ENCODE measurements at places on chromosomes 7 and 10.

DNA sequence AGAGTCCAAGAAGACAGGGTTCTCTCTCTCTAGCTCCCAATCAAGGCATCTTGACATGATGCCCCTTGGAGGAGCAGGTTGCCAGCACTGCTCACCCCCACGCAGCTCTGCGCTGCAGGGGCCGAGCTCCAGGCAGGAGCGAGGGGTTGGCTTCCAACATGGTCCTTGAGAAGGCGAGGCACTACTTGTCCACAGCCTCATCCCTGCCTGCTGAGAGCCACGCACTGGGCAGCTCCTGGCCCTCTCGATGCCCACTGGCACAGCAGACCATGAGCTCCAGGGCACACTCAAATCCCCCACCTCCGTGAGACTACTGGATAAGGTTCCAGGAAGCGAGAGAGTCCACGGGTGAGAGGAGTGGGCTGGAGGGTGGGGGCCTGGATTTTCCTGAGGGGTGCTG, 31.1 kb downstream of the RAMP3 start:
- DNase-seq, result no peak

DNA sequence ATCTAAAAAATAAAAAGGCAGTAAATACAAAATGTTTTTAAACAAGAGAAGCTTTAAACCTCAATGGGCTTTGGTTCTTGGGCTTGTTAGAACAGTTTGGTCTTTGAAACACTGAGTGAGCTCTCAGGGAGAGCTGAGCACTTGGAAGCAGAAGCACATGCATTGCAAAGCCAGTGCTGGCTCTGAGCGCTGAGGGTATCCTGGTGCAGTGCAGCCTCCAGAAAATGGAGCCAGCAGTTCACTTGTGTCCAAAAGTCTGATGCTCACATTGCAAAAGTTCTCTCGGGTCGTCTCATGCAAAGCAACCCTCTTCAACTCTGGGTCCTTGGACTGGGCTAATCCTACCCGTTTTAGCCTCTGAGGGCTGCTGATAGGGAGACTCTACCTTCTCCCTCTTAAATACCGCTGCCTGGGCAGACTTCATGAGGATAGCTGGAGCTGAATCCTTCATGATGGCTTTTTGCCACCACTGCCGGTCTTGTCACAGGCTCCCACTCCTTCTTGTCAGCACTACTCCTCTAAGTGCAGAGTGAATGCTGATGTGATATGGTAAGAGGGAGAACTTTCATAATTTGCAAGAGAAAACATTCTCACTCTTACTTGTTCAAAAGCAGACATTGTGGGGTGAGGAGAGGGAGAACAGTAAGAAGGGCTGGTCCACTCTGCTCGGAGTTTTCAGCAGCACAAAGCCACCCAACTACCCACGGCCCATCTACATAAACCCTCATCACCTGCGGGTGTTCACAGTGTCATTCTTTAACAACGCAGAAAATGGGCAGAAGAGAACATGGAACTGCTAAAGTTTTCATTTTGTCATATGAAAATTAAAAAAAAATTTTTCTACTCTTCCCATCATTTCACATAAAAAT, 42.2 kb upstream of the BMPER start:
- DNase-seq, result no peak

DNA sequence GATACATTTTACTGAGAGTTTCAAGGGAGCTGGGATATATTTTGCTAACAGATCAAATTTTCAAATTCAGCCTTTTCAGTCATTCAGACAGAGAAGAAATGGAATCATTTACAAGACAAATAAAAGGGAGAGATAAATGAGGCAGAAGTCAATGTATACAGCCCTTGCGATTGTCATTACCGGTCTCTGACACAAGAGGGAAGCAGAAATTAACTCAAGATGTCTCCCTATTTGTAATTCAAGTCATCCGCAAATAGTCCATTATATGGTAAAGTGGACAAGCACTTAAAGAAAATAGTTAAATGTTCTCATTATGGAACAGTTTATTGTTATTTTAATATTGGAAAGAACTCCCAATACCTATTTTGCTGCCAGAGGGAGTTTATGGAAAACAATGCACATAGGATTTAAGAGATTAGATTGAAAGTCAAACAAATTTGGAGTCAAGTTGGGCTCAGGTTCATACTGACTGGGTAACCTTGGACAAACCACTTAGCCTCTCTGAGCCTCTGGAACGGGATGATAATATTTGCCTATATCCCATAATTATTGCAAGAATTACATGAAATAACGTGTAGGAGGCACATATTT, 89.3 kb upstream of the PRKCQ start:
- peak; percentile 0 for DNase-seq

- peak; percentile 74 for DNase-seq
These were observed 35.3 kb downstream of the CDC14C start for GRCh38 chr7:48959676-48960075.

- DNase-seq, result no peak
These were observed 15.6 kb downstream of the KLHL7 start for GRCh38 chr7:23121165-23121564.

DNA sequence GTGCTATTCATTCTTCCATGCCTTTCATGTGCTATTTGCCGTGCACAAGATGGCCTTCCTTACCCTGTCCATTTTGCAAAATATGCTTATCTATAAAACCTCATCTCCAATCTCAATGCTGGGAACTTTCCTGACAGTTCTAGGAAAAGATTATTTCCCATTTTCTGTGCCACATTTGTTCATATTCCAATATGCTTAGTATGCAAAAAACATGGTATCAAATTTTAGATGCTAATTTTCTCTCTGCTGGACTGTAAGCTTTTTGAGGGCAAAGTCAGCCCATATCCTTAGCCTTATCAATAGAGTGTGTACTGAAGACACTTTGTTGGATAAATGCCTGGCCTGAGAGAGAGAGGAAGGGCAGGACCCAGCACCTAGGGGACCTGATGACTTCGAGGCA, 39.4 kb downstream of the MGAM2 start:
- no peak for DNase-seq

GRCh38 chr7:133056370-133057238, 25.3 kb downstream of the CHCHD3 start:
- DNase-seq, result no peak

- DNase-seq, result no peak
These were observed 34.0 kb upstream of the JCAD start for GRCh38 chr10:30093303-30093950.

- no peak for DNase-seq
These were observed 50.3 kb downstream of the ENO4 start for GRCh38 chr10:116899626-116900025.

- no peak for DNase-seq
These were observed 179.2 kb upstream of the FAM3C start for GRCh38 chr7:121575194-121575765.

DNA sequence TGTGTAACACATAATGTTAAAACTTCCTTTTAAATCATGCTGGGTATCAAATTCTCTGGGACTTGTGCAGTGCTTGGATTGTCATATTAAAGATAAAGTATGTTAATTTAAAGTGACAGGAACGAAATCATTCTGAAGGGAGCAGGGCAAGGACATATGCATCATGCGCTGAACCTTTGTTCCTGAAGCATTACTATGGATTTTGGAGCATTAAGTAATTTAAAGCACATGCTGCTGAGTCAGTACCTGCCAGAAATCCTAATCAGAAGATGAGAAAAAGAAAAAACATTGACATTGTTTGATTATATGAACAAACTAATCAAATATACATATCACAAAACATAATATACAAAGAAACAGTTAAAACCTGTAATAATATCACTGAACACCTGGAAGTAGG, 101.4 kb downstream of the MICU1 start:
- no peak for DNase-seq

DNA sequence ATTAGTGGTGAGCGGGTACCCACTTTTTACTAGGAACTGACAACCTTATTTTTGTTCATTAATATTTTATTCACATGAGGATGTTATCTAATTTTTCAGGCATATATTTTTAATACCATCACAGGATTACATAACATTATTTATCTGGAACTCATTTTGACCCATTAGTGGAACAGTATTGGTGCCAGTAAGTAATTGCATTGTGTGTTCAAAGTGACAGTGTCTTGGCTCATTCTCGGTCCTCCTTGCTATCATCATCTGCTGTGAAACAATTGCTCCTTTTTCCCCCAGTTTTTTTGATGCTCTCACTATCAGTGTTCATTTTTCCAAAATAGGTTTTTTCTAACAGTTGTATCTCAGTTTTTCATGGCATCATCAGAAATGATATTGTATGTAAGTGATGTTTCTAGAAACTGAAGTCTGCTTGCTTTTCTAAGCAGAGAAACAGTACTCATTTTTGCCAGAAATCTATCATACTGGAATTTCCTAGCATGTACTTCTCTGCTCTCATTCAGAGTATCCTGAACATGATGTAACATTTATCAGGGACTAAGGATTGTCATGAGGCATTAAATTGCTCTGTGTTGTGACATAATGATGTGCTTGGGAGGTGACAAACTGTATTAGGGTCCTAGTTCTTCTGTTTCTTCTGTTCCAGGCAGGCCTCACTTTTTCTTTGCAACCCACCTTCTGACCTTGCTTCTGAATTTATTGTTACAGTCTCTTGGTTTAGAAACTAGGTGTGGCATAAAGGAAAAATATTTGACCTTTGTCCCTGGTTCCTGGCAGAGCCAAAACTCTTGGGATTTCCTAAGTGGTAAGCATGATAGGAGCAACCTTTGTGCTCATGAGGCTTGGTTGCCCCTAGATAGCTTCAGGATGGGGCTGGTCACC, 4.2 kb downstream of the NUB1 start:
- no peak for DNase-seq

DNA sequence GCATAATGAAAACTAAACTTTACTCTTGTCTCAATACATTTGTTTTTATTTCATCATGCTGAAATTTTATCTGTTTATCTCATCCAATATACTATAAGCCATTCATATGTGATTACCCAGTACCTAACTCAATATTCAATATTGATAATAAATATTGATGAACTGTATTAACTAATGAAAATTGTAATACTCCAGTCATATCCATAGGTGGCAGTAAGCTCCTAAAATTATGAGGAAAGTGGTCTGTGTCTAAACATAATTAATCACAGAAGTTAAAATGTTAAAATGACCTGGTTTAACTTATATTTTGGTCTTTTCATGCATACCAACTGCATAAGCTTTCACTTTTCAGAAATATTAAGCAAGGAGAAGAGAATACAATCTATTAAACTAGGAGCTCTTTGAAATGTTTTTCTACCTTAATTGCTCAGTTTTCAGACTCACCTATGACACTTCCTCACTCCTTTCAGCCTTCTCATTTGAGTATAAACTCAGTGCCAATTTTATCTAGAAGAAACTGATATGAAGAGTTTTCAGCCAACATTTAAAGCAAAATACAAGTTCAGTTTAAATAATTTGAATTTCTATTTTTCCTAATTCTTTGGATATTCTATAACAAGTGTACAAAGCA, 30.5 kb upstream of the VWDE start:
- DNase-seq, result no peak

DNA sequence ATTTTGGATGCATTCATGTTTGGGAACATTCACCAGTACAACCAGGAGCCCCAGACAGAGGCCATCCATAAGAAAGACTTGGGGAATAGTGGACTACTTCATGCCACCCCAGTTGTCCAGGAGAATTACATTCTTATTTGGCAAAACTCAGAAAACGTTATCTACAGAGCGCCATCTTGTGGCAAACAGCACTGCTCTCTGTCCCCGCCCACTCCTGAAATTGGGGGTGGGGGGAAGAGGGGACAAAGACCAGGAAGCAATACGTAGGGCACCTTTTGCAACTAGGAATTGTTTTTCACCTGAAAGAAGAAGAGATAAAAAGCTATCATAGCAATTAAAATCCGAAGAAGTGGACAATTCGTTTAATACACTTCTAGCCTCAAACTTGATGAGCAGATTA, 134.6 kb upstream of the MGMT start:
- no peak for DNase-seq
